ENCODE measurements at places on chromosomes 11 and 22.
A peak's percentile ranks its signal among the peaks of the same experiment; 100 is the strongest.

DNA sequence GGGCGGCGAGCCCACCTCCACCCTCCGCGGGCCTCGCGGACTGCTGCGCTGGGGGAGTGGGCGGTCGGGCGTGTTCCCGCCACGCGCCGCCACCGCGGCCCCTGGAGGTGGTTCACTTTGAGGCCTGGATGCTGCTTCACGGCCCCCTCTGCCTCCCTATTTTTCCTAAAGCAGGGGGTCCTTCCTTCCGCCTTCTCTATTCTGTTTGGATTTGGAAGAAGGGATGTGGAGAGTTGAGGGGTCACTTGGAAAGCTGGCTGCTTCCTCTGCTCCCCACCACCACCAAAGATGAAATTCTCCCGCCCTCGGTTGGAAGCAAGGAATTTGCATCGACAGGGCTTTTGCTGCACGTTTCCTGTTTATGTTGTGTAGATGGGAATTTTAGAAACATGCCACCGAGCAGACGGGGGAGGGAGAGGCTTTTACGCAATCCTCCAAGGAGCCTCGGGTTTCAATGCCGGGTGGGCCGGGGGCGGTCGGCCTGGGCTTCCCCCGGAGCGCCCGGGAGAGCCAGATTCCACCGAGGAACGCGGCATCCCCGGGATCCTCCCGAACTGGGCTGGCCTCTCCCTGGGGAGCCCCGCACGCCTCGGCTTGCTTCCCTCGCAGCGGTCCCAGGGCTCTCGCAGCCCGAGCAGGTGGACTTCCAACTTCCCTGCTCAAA lies 403 bp upstream of the SBF2 start:
- no peak for DNase-seq

DNA sequence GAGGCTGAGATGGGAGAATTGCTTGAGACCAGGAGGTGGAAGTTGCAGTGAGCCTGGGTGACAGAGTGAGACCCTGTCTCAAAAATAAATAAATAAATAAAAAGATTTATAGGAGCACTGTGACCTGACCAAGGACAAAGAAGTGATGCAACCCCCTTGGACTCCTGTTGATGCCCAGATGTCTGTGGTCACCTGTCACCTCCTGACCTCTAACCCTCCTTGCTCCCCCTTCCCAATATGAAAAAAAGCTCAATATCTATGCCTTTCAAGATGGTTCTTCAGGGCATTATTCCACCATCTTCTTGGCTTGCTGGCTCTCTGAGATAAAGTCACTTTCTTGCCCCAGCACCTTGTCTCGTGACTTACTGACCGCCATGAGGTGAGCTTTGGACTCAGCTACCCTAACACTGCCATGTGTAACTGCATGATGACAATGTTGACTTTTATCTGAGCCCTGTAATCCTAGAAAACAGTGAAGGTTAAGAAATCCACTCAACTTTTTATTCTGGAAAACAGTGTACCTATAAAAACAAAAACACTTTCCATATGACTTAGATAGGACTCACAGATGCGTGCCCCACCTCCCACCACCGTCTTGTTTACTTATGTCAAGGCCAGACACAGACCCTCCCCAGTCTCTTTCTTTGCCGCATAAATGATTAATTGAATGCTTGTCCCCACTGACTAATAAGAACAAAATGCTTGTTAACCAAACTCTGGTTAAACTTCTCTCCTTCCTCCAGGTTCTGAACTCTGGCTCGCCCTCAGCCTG lies 360.5 kb downstream of the BUD13 start:
- no peak for DNase-seq

- DNase-seq = no peak
Measured at GRCh38 chr11:72209101-72209500, 7.5 kb upstream of the FOLR2 start.

GRCh38 chr11:65816696-65817095 lies 17.1 kb upstream of the SNX32 start:
- DNase-seq = no peak

DNA sequence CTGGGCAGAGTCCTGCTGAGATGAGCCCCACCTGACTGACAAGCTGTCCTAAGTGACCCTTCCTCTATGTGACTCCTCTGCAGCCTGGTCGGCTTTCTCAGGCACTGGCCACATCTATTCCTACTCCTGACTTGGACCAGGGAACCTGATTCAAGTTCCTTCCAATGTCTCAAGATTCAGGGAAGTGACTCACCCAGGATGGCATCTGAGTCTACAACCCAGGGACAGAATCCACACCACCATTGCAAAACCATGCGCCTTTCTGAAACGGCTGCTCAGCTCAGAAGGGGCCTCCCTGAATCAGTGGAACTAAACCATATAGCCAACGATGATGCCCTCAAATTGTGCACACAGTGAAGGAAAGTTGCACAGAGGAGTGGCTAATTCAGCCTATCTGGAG lies 63.9 kb upstream of the CSNK2A3 start:
- peak; percentile 70 for DNase-seq

DNA sequence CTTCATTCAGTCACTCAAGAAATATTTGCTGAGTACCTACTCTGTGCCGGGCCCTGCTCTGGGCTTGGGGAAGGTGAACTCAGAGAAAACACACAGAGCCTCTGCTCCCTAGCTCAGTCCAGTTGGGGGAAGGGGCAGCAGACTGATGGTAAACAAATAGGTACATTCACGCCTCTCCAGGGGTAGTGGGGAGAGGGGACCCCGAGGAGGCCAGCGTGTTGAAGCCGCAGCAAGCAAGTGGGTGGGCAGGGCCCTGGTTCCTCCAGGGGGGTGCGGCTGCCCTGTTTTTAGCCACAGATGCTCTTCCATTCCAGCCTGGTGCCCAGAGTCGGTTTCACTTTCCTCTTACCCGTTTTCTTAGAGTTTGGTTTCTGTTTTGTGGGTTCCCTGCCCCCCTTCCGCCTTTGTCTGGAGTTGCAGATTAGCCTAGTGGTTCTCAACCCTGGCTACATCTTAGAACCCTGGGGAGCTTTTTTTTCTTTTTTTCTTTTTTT lies 8.7 kb downstream of the DRAP1 start:
- no peak for DNase-seq

DNA sequence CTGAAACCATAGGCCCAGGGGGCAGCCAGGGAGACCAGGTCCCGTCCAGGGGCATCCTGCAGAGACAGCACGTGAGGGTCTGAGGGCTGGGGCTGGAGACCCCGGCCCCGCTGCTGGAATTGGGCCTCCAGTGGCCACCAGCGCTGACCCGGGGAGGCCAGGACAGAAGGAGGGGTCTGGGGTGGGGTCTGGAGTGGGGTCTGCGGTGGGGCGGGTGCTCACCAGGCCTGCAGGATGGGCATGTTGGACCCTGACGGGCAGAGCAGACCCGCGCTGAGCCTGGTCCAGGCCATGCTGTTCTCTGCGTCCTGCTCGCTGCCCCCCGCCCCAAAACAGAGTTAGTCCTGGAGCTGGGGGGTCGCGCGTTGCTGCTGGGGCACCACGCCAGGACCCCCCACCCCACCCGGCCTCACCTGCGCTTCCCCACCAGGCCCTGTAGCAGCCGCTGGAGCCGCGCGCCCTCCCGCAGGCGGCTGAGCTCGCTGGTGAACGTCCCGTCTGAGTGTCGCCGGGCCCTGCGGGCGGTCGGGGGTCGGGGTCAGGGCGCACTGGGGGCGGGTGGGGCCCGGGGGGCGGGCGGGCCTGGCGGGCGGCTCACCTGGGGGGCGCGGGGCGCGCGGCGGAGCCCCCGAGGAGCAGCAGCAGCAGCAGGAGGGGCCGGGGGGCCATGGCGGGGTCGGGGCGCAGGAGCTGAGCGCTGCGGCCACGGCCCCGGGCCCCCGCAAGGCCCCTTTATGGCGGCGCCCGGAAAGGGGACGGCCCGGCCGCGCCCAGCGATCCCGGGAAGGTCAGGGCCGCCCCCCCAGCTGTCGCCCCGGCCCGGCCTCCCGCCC lies at the start of gene SCT:
Gene SCT (minus strand): TSS at position 707 of the 833 bp plus-strand sequence. CDS start 38 bp downstream, at position 669.
- DNase-seq = no peak

GRCh38 chr11:12234221-12234620 lies 123.8 kb downstream of the MICAL2 start:
- no peak for DNase-seq

DNA sequence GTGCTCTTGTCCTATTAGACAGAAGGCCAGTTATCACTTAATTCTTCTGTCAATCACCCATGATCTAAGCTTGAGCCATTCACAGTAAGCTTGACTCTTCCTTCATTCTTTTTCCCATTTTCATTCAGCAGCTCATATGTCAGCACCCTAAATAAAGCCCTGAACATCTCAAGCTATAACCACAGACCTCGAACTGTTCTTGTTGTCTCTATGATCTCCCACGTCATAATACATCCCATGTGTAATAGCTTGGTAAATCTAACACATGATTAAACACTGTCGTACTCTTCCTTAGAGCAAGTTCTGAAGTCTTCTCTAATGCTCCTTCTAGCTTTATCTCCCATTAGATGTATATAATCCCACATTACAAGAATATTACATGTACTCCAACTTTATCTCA lies 14.4 kb downstream of the MUC15 start:
- no peak for DNase-seq

GRCh38 chr22:17732251-17732854 lies 41.9 kb downstream of the BID start:
- DNase-seq = no peak

DNA sequence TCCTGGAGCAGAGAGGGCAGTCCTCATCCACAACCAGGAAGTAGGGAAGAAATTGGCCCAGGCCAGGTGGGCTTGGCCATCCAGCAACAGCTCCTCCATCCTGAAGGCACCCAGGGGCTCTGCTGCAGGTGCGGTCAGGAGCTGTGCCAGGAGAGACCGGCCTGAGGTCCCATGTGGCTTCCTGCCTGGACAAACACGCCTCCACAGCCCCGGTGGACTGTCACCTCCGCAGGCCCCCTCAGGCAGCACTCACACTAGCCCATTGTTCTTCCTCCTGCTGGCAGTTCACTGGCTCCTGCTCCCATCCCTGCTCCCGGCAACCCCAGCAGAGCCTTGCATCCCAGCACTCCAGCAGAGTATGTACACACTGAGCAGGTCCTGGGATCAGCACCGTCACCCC lies 16.0 kb upstream of the POU2AF1 start:
- no peak for DNase-seq

DNA sequence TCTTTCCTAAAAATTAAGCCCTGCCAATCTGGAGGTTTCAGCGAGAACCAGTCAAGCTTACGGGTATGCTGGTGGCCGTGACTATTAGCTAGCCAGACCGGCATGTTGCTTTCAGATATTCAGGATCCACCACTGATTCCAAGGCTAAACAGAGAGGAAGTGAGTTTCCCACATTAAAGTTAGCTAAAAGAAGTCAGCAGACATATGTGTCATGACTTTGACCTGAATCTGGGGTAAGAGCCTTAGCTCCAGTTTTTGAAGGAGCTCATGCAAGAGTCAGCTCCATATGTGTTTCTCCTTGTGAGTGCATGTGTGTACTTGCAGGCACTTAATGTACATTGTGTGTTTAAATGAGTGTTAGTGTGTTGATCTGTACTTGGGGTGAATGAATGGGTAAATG lies 1.4 kb downstream of the ZFPL1 start:
- no peak for DNase-seq

DNA sequence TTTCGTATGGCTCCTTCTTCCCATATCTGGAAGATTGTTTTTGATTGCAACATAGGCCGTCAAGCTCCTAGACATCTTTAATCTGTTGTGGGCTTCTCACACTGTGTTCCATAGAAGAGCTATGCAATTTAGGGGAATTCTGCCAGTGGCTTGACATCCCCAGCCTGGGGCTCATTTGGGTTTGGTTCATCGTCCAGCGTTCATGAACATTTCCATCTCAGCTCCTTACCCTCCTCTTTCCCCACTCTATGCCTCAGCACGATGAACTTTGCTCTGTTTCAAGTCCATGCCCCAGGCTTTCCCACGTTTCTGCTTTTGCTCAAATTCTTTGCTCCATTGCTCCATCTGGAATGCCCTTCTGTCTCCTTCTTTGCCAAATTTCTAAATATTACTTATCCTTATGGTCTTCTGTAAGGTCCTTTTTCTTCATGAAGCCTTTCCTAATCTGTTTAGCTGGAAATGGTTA lies 26.1 kb upstream of the CLMP start:
- no peak for DNase-seq

DNA sequence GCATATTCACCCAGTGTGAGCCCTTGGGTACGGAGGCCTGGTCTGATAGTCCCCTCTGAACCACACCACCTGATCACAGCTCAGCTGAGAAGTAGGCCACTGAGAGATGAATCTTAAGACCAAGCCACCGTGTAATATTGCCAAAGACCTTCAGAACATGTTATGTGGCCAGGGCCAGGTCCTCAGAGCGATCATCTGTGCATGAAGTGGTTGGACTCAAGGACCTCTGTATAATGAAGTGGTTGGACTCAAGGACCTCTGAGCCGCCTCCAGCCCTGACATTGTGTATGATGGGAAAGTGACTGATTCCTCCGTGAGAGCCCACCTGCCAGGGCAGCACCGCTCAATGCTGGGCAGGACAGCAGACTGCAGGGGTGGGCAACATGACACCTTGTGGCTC lies 70.2 kb downstream of the TP53I11 start:
- no peak for DNase-seq

DNA sequence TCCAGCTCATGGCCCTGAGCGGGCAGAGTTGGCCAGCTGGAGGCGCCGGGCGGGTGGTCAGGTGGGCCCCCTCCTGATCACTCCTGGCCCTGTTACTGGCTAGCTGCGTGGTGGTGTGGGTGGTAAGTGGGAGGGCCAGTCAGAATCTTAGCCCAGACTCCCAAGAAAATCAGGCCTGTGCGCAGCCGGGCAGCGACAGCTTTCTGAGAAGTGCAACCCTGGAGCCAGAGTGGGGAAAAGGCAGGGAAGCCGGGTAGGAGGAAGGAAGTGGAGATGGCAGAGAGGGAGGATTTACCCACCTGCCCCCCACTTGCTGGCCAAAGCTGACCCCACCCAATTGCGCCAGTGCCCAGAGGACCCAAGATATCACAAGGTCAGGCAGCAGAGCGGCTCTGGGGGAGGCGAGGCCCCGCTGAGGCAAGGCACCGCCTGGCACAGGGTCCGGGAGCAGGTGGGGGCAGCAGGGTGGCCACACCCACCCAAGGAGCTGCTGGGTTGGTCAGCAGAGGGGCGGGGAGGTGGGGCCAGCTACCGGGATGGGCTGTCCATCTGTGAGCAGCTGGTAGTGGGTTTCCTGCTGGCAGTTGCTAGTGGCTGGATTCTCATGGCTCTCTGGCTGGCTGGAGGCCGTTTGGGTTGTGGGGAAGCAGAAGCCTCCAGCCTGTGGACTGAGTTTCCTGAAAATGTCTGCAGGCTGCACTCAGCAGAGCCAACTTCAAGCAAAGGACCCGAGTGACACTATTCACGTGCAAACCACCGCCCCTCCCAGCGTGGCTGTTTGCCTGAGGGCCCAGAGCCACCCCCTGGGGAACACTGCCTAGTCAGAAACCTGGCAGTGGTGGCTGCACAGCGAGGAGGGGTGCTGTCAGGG lies 196.4 kb downstream of the IGLL1 start:
- no peak for DNase-seq

- no peak for DNase-seq
Measured at GRCh38 chr11:14547440-14547839, 27.3 kb upstream of the PSMA1 start.

GRCh38 chr11:17766073-17766359 lies 31.4 kb downstream of the KCNC1 start:
- no peak for DNase-seq
